NCI-H69 (cell line): ENCODE measurements at places on chromosomes 11 and 22.
A peak's percentile ranks its signal among the peaks of the same experiment; 100 is the strongest.

DNA sequence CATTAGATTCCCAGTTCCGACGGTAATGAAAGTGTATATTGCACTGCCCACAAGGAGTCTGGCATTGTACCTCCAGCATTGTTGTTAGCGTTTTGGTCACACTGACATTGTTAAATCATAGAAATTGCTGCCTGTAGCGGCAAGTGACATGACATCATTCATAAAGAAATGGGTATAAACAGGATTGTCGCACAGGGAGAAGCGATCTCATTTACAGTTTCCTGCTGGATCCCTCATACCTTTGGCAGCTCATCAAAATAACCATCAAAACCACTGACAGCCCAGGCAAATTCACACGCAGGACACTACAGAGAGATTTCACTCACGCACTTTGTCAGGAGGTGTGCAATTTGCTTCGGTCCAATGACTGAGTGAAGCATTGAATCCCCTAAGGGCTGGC, 3.5 kb downstream of the HTR3B start:
- peak; percentile 64 for DNase-seq

DNA sequence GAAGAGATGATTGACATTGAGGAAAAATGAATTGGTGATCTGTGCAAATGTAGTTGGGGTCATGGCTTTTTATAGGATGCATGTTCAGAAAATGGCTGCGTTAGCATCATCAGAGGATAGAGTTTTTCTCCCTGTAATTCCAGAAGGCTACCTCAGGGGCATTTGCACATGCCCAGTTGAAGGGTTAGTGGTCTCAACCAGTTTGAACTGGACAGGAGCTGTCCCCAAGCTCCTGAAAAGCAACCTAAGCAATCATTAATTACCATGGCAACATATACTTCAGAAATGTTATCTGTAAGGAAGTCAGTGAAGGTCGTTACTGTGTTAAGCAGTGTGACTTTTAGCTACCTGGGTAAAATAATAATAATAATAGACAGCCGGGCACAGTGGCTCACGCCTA, 29.3 kb downstream of the TUG1 start:
- DNase-seq = no peak

DNA sequence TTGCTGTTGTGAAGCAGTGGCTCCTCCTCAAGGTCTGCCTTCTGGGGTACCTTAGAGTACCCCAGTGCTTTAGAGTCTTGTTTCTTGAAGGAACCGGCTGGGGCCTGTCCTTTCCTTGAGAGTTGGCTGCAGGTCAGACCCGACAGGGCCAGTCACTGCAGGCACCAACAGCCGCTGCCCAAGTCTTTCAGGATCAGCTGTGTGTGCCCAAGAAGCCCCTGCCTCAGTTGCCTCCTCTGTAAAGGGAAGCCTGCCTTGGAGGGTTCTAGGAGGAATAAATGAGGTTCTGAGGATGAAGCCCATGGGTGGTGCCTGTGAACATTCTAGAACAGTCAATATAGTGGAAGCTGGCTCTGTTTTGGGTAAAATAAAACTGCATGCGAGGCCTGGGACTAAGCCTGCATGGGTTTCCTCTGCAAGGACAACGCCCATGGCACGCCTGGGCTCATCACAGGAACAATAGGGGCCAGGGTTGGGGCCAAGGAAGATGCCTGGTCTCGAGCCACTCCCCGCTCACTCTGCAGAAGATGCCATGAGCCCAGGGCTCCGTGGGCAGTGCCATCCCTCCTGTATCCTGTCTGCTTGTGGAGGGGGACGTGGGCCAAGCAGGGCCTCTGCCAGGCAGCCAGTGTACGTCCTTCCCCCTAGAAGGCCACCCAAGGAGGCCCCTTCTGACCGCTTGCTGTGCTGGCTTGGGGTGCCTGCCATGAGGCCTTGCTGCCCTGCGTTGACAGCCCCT, 81.6 kb downstream of the MED15 start:
- DNase-seq = no peak

DNA sequence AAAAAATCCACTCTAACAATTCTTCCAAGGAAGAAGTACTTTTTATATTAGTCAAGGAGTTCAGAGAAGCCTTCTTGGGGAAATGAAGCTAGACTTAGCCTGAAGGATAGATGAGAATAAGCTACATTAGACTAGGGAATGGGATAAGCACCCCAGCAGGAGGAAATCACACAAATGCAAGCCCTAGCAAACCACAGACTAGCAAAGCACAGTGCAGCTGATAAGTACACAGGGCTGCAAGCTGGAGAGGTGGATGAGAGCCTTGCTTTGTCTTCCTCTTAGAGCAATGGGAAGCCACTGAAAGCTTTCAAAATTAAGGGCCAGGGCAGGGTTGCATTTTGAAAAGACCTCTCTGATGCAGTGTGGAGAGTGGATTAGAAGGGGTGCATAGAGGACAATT, 946.2 kb downstream of the LRRC4C start:
- peak; percentile 47 for DNase-seq

DNA sequence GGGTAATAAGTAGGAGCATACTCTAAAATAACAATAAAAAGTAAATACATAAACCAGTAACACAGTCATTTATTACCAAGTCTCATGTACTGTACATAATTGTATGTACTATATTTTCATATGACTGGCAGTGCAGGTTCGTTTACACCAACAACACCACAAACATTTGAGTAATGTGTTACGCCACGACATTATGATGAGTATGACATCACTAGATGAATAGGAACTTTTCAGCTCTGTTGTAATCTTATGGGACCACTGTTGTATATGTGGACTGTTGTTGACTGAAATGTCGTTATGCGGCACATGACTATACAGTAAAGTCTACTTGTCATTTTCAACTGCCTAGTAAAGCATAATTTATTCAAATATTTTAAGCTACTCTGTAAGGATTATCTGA, 18.6 kb downstream of the KIF18A start:
- DNase-seq = no peak

DNA sequence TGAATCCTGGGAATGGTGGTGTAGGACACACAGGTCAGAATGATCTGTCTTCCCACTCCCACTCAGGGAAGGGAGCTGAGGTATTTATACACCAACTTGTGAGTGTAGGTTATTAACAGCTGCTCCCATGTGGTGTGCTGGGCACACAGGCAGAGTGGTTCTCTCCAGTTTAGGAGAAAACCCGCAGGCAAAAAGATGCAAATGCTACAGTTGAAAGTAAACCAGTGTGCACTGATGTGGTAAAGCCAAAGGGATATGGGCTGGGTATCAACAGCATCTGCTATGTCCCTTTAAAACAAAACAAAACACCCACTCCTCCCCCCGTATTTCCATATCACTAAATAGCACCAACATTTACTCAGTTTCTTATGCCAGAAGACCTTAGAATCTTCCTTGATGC, 75.4 kb upstream of the SYT13 start:
- DNase-seq = no peak

DNA sequence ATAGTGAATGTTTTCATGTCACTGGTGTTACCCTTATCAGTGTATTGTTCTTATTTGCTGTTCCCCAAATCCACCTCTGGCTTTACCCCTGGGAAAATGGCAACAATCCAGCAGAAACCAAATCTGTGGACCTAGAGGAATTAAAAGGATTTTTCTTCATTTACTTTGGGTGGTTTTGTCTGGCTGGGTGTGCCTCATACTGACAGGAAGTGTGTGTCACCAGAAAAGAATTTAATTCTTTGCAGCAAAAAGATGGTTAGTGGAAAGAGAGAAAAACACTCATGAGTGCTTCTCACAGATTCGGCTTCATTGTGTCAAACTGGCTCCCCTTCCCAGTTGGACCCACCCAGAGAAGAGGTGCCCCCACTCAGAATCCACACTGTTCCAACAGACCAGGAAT, 38.9 kb downstream of the FZD4 start:
- DNase-seq = peak; percentile 37

DNA sequence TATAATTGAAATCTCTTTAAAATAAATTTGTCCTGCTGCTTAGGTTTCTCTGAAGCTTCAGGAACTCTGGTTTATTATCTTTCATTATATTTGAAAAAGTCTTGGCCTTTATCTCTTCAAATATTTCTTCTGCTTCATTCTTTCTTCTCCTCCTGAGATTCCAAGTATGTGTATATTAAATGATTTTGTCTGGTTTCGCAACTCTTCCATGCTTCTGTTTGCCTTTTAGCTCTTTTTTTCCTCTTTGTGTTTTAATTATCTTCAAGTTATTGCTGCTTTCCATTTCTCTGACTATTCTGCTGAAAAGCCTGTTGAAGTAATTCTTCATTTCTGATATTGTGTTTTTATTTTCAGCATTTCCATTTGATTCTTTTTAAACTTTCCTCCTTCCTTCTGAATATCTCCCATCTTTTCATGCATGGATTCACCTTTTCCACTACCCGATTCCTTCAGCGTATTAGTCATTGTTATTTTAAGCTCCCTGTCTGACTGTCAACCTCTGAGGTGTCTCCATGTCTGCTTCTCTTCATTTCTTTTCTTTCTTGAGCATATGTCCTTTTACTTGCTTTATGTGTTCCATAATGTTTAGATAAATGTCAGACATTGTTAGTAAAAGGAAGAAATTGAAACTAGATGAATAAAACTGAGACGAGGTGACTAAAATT, 46.6 kb upstream of the CTSC start:
- DNase-seq = peak; percentile 32

DNA sequence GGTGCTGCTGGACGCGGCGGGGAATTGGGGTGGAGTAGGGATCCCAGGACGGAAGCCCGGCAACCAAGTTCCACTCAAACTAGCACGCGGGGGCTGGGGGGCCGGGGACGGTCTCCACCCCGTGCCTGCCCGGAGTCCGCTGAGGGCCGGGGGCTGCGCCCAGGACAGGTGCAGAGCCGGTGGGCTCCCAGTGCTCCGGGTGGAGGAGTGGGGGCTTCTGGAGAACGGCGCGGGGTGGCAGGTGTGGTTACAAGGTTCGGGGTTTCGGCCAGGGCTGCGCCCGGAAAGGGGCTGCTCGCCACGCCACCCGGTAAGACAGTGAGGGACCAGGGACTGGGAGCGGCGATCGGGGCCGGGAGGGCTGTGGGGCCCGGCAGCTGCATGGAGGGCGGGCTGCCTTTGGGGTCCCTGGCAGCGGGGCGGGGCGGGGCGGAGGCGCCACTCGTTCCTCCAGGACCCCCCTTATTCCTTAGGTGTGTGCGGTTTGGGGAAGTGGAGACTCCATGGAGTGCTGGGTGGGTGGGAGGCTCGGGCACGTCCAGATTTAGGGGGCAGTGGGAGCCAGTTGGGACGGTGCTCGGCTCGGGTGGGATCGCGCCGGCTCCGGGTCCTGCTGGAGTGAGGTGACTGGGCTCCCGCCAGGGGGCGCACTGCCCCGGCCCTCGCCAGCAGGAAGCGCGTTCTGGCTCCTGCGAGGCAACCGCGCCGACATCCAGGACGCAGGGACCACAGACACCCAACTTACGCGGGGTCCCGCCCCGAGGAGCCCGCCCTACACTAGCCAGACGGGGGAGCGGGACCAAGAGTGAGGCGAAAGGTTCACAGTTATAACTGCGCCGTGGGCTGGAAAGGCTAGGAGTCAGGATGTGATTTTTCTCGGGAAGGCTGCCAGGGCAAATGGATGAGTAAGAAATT, 868 bp downstream of the TSPAN18 start:
- peak; percentile 79 for DNase-seq

GRCh38 chr11:120945042-120945441, 78.9 kb upstream of the TBCEL start:
- peak; percentile 20 for DNase-seq

DNA sequence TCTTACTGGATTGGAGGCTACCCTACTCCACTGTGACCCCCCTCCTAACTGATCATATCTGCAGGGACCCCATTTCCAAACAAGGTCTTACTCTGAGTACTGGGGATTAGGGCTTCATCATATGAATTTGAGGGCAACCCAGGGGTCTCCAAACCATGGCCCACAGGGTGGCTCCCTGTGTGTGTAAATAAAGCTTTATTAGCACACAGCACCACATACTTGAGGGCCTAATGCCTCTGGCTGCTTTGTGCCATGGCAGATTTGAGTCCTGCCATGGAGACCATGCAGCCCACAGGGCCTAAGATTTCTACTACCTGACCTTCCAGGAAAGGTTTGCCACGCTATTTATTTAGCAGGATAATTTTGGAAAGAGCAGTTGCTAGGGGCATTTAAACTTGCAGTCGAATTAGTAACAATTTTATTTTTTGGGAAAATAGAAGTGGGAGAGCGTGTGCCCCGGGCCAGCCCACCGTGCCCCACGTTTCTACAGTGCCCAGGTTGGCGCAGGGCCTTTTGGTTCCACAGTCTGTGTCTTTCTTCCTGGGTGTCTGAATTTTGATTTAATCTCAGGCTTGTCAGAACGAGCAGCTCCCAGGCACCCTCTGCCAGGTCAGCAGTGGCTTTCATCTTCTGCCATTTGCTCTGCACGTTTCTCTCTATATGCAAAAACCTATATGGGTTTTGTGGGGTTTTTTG, 92.3 kb downstream of the KCNQ1 start:
- no peak for DNase-seq
